ENCODE measurements at places on chromosomes 6 and 20. TPM values are rescaled to one million over a fixed set of nuclear protein-coding genes. Genes with fewer than 3 reads are reported as not detected.

- H3K4me1 ChIP-seq, result peaks cover 19% of the 10 kb centered on the region
- H3K27me3 ChIP-seq, result no peaks in the 10 kb centered on the region
- H3K4me3 ChIP-seq, result peak overlapping the region; percentile 68
Measured at GRCh38 chr20:10672624-10673127, 1.1 kb downstream of the JAG1 start.

GRCh38 chr6:22350109-22350508, 53.3 kb upstream of the PRL start:
- peak; percentile 28 for DNase-seq
- no peaks in the 10 kb centered on the region for H3K36me3 ChIP-seq
- no peak overlapping the region for H3K27ac ChIP-seq
- no peaks in the 10 kb centered on the region for H3K27me3 ChIP-seq
- peaks cover 10% of the 10 kb centered on the region for H3K4me1 ChIP-seq

DNA sequence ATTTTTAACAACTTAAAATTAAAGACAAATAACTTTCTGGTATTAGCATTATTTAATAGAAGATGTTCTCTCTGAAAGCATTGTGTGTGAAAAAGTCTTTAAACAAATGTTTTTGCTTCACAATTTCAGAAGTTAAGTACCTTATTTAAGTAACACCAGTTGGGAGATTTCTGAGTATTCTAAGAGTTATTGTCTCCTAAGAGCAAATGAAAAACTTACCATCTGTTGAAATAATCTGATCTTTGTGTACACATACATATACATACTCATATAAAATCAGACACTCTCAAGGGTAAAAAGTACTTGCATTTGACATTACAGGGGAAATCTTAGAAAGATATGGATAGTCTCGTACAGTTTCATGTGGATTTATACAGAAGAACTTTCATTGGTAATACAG, 2.4 kb downstream of the BTBD3 start:
- H3K27me3 ChIP-seq, result no peaks in the 10 kb centered on the region
- no peak overlapping the region for H3K27ac ChIP-seq
- no peak overlapping the region for H3K4me3 ChIP-seq

DNA sequence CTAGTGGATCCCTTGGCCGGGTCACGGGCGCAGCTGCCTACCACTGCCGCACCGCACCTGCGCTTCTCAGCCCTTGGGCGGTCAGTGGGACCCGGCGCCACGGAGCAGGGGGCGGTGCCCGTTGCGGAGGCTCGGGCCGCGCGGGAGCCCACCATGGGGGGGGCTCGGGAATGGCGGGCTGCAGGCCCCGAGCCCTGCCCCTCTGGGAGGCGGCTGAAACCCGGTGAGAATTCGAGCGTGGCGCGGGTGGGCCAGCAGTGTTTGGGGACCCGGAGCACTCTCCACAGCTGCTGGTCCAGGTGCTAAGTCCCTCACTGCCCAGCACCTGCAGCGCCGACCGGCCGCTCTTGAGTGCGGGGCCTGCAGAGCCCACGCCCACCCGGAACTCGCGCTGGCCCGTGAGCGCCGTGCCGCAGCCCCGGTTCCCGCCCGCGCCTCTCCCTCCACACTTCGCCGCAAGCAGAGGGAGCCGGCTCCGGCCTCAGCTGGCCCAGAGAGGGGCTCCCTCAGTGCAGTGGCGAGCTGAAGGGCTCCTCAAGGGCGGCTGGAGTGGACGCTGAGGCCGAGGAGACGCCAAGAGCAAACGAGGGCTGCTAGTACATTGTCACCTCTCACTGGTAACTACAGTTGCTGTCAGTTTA, 120.5 kb upstream of the TMEM170B start:
- H3K27ac ChIP-seq, result no peak overlapping the region
- peaks cover 2% of the 10 kb centered on the region for H3K4me1 ChIP-seq
- H3K36me3 ChIP-seq, result no peaks in the 10 kb centered on the region

The RSPO4 gene
- not detected for polyA plus RNA-seq

The BPIFA2 gene
- polyA plus RNA-seq, result not detected

The LTA gene
- polyA plus RNA-seq, result not detected

The IYD gene
- polyA plus RNA-seq, result not detected

Data from SK-N-SH (cell line).